ENCODE measurements at places on chromosomes 3 and 15. TPM values are rescaled to one million over a fixed set of nuclear protein-coding genes. Genes with fewer than 3 reads are reported as not detected.

HLTF gene
- 12.3 TPM for total RNA-seq

- no peak for DNase-seq
Observed at GRCh38 chr3:27025718-27026117, 343.5 kb downstream of the NEK10 start.

TRANK1 gene
- total RNA-seq, result 21.3 TPM

PROK2 gene
- 0.35 TPM for total RNA-seq

- DNase-seq, result no peak
Observed at GRCh38 chr3:45923755-45924154, 19.5 kb upstream of the CXCR6 start.

- DNase-seq, result no peak
Observed at GRCh38 chr3:31358473-31359070, 174.2 kb upstream of the STT3B start.

PLA2G4D gene
- 0.27 TPM for total RNA-seq

DNA sequence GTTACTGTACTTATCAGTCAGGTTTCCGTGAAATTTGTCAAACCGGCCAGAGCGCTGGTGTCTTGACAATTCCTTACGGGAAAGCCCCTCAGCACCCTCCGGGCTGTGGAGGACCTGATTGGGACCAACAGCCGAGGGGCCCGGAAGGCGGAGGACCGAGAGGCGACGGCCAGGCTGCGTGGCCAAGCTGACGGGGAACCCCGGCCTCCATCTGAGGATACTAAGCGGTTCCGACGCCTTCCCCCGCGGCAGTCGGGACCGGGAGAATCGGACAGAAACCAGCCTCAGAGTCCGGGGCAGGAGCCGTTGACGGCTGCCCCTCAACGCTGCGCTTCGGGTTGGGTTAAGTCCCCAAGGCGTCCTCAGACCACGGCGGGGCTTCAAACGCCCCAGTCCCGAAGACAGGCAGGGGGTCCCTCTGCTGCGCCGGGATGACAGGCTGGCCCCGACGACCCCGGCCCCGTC, 499 bp downstream of the ALDH1A2 start:
- DNase-seq, result peak; percentile 20

GRCh38 chr3:188929137-188929536, 242.6 kb upstream of the TPRG1 start:
- DNase-seq, result peak; percentile 31

- no peak for DNase-seq
Observed at GRCh38 chr15:100987143-100987542, 68.0 kb downstream of the LRRK1 start.

DNA sequence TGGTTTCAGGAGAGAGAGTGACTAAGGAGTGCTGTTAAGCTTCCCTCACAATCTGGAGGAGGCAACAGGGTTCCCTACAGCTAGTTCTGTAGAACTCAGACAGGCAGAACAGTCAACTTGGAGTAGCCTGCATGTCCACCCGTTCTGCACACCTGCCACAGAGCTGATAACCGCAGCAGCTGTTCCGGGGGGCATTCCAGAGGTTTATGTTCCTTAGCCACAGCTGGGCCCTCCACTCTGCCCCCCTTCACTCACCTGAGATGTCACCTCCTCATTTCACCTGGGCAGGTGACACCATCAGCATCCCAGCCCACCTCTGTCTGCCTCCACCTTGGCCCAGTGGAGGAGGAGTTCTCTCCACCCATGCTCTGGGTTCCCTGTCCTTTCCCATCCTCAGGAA, 22.6 kb downstream of the XYLB start:
- DNase-seq, result no peak

DNA sequence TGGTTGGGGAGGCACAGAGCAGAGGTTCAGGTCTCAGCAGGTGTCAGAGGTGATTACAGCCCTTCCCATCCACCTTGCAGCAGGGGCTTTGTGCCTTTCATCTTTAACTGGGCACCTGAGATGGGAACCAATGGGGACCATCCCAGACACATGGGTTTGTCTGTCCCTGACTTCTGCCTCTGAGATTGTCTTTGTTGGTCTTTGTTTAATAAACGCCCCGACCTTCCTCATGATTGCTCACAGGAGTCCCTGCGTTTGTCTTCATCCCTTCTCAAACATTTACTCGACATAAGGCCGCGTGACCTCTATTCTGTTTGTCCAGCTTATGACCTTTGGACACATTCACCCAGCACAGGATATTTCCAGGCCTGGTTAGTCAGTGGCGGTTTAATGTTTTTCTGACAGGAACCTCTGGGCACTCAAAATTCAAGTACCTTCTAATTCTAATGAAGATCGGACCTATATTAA, 5.9 kb downstream of the ZSCAN2 start:
- DNase-seq, result peak; percentile 53

GRCh38 chr15:69820819-69821218, 276.9 kb downstream of the TLE3 start:
- DNase-seq, result no peak

PTPN9 gene
- 31.1 TPM for total RNA-seq

PCYT1A gene
- 61.5 TPM for total RNA-seq

DNA sequence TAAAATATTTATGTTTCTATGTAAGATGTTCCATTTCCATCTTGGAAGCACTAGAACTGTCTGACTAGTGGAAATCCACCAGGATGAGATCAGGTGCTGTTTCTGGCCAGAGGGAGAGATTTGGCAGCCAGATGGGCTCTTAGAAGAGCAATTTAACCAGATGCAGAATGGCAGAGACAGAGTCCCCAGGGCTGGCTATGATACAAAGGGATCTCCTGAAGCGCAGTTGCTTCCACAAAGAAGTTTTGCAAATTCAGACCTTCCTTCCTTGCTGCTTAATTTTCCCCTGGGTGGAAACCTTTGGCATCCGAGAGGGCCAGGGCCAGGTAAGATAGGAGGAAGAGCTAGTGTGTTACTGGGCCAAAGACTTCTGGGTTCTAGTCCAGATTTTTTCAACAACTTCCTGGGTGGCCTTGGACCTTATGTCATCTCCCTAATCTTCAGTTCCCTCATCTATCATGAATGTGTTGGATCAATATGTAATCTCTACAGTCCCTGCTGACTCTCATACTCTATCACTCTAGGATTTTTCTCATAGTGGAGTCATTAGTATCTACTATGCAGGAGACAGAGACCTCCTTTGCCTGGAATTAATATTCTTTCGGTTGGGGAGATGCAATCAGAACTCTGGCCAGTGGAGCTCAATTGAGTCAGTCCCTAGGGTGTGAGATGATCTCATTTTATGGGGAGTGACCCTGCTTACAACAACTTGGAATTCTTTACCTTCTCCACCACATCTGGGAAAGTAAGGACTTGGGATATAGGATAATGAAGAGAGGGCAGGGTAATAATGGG, 41.1 kb upstream of the NDUFB4 start:
- DNase-seq, result no peak

C3orf22 gene
- not detected for total RNA-seq

- peak; percentile 22 for DNase-seq
Observed at GRCh38 chr3:130276203-130276803, 69.2 kb upstream of the COL6A5 start.

DNA sequence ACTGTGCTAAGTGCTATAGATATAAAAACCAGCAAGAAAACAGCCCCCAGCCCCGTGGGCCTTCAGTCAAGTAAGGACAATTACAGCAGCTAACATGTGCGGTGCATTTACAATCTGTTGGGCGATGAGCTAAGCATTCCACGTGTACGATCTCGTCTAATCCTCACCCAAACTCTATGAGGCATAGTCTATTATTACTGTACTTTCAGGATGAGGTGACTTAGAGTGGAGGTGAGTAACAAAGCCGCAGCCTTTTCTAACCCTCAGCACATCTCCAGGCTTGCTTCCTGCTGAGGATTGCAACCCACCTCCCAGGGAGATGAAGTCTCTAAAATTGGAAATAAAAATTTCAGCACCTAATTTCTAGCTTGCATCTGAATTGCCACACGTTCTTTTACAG, 53.2 kb upstream of the MCF2L2 start:
- DNase-seq, result no peak

- no peak for DNase-seq
Observed at GRCh38 chr3:132279030-132279429, 38.2 kb upstream of the ACP3 start.

DNA sequence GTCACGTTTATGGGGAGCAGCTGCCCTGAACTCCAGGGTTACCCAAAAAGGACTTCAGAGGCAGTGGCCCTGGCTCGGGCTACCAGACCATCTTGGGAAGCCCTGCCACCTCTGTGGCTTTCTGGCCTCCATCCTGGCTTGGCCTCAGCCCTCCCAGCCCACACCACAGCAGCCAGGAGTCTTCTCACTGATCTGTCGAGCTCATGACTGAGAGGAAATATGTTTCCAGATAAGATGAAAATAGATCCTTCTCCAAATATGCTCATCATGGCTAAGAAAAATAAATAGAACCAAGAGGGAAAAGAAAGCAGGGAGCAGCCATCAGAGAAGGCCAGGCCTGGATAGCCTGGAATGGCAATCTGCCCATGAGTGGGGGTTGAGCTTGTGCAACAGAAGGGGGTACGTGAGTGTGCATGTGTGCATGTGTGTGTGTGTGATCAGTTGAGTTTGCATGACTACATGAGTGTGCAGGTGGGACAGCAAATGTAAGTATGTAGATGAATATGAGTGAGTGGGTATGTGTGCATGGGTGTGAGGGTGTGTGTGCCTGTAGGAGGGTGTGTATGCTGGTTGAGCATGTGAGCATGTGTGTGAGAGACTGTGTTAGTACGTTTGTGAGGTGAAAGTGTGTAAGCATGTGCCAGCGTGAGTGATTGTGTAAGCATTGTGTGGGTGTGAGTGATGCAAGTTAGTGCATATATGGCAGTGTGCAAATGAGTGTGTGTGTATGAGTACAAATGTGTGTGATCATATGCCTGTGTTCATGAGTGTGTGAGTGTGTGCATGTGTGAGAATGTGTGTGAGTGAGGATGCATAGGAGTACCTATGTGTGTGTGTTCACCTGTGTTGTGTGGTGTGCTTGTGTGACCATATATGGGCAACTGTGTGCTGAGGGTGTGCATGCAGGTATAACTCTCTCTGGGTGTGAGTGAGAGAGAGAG, 9.9 kb upstream of the RFT1 start:
- DNase-seq, result no peak

DNA sequence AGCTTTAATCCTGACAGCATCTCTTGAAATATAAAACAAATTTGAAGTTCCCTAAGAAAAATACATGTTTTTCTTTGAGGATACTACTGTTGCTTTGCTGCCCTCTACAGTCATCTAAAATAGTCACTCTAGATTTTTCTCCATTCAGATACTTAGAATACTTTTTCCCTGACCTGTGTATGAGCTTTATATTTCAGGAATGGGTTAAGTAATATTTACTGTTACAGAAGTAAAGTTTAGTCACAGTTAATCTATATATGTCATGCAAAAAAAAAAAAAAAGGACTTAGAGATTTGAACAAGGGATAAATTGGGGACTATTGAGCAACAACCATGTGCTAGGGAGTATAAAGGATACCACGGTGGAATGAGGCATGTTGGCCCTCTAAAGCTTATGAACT, 8.8 kb downstream of the NECTIN3 start:
- no peak for DNase-seq

DNA sequence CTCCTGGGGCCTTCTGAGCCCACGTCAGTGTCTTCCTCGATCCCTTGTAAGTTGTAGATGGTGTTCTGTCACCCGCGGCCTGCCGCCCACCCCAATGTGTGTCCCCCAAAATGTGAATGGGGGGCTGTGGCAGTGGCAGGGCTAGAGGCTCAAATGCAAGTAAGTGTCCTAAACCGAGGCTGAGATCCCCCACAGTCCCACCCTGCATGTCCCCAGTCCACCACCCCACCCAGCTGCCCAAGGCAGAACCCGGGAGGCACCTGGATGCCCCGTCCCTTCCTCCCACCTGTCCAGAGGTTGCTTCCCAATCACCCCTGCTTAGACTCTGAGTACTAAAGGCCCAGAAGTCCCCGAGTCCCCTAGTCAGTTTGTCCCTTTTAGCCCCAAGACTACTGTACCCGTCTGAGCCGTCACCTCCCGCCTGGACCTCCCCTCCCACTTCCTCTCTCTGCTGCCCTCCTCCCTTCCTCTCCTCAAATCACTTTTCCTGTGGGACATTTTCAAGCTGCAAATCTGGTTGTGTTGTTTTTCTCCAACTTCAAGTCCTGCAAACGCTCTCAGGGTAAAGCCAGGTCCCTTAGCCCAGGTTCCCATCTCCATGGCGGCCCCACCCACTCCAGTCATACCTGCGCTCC, 11.8 kb upstream of the PLXND1 start:
- no peak for DNase-seq

DNA sequence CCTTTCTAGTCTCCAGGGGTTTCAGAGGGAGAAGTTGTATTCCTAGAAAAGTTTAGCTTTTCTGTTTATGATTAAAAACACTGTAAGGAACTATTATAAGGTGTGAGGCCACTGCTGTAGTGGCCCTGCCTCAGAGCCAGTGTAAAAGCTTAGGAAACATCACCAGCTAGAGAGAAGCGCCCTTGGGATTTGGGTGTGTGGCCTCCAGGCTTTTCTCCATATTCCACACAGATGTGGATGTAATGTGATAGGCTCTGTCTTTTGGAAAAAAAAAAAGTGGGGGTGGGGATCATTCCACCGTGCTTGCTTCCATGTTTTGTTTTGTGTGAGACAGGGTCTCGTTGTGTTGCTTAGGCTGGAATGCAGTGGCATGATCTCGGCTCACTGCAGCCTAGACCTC, 13.9 kb downstream of the SEC61A1 start:
- no peak for DNase-seq

SLC7A14 gene
- 0.05 TPM for total RNA-seq

DNA sequence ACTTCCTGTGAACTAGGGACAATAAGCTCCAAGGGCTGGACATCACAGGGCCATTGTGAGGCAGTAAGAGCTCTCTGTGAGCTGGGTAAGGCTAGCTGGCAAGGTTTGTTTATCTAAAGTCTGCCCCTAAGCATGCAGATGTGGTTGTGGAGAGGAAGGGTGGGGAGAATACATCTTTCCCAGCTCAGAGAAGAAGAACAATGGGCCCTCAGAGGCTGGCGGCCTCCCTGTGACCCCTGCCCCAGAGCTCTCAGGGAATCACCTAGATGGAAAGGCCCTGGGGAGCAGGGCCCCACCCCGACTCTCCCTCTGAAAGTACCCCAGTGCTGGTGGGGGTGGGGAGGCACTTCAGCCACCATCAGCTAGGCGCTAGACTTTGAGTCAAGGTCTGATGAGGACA, 4.3 kb upstream of the AP3B2 start:
- DNase-seq, result no peak

GLDN gene
- total RNA-seq, result 8.6 TPM

ITIH3 gene
- total RNA-seq, result 0.32 TPM

GRCh38 chr3:166052440-166052839, 215.2 kb upstream of the BCHE start:
- no peak for DNase-seq

- DNase-seq, result no peak
Observed at GRCh38 chr15:55546718-55547117, 38.7 kb upstream of the DNAAF4 start.

CKMT1B gene
- total RNA-seq, result 216 TPM

- no peak for DNase-seq
Observed at GRCh38 chr3:127375151-127375930, 87.5 kb upstream of the PRR20G start.

CYP8B1 gene
- total RNA-seq, result 0.20 TPM

GRCh38 chr3:30293621-30294240, 312.7 kb upstream of the TGFBR2 start:
- DNase-seq, result no peak

DNA sequence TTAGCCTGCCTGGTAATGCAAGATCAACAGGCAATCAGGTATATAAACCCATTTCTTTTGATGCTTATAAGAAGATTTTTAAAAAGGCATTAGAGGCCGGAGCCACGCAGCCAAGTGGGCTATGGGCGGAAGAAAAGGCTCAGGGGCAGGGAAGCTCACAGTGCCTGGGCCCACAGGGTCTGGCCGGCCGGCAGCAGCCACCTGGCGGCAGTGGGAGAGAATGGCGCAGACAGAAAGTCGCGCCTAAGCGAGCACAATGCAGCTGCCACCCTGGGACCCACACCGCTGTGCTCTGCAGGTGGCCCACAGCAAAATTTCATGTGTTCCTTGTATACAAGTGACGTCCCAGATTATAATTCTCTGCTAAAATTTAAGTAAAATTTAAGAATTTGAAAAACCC, 448.6 kb upstream of the RASGRP1 start:
- DNase-seq, result no peak

Measured in colonic mucosa (tissue), 4 donors.